ENCODE measurements at places on chromosomes 12 and 14.

- DNase-seq = peak; percentile 74
Observed at GRCh38 chr12:122203301-122204166, at the start of gene B3GNT4. TSS of gene B3GNT4 (plus strand) at chr12:122203709. CDS start at chr12:122204619, 910 bp downstream.

DNA sequence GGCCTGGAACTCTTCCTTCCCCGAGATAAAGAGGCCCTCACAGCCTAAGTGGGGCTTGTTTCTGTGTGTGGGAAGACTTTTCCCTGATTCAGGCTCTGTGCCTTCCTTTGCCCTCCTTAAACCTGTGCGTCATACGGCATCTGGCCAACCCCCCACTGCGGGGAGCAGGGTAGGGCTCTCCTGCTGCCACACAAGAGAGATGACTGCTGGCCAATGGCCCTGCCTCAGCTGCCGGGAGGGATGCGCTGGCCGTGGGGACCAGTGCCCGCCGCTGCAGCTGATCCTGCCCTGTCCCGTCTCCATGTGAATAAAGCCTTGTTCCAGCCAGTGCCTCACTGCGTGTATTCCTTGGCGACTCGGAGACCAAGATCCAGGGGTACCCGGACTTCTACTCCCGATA is 42.5 kb upstream of the BEGAIN start:
- DNase-seq = no peak

DNA sequence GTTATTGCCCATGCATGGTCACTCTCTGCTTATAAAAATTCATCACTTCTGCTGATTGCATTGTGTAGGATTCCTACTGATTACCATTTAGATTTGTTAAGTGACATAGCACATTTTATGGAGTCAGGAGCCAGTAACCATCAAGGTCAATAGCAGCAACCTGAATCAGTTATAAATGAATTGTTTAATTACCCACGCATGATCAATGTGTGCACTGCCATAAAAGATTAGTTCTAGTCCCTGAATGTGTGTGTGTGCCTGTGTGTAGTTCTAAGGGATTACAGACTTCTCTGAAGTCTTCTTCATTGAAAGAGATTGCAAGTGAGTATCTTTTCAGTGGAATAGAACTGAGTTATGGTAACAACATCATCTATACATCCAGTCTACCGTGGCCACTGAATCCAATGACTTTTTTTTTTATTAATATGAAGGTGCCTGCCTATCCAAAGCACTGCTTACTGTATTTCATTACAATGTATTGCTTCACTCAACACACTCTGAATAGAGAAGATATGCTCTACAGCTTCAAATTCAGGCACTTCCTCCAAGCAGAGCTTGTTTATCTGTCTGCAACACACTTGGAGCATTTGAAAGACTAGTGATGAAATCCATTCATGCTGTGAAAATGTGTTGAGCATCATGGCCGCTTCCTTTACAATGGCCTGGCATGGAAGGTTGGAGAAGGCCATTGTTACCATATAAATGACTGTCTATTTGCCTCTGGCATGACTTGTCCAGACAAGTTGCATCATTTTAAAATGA is 381.7 kb downstream of the DIO2 start:
- DNase-seq = no peak

DNA sequence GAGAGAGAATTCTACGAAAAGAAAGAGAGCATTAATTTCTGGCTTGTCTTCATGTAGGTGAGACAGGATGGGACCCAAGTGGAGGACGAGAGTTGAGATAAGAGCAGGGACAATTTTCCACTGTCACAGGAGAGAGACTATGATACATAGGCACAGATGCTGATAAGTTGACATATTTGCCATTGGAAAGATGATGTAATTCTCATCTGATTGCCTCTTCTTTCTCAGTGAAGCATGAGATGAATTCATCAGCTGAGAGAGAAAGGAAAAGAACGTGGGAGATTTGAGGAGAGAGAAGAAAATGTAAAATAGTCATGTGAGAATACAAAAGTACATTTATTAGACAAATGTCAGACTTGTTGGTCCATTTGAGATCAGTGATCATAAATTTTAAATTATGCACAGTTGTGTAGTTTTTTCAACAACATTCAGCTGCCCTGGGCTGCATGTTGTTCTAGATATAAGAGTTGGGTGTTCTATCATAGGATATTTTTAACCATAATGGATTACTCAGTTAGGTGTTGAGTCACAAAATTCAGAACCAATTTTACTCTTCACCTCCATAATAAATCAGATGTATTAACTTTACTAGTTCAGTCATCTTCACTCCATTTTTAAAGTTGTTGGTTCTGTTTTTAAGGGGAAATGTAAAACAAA is 222.9 kb downstream of the DPY19L2 start:
- DNase-seq = no peak

DNA sequence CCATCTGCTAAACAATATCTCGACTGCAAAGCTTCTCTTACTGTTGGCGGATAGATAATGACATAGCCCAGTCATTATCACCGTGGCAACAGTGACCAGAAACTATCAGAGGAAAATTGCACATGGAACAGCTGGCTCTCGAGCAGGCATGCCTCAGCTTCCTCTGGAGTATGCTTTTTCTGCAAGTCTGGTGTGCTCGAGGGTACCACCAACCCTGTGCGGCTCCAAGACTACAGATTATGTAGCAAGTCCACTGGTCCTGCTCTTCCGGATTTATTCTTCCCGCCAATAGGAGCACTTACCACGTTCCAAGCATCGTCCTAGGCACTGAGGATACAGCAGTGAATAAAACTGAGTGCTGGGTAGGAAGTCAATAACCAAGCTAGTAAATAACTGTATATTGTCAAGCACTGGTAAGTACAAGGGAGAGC is 1.4 kb upstream of the GLRX5 start:
- no peak for DNase-seq

- DNase-seq = no peak
Observed at GRCh38 chr14:75196064-75196463, 19.7 kb upstream of the TMED10 start.

GRCh38 chr12:102167821-102168604 is 29.6 kb downstream of the PMCH start:
- DNase-seq = peak; percentile 15

GRCh38 chr12:32587581-32588495 is 91.3 kb upstream of the DNM1L start:
- no peak for DNase-seq

GRCh38 chr12:28870839-28871440 is 278.1 kb upstream of the FAR2 start:
- DNase-seq = no peak

DNA sequence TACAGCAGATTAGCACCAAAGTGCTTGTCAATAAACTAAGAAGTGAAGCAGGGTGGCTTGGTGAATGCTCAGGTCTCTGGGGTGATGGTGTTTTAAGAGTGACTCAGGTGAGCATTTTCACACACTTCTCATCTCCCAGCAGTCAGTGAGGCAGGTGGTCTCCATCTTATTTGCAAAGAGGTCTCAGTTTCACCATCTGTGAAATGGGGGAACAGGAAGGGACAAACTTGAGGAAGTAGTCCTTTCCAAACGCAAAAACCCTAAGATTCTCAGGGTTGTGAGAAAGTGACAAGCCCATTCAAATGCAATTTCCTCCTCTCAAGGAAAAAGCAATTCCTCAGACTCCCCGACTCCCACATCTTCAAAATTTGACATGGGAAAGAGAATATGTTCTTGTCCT is 54.1 kb downstream of the CMKLR1 start:
- DNase-seq = no peak

- no peak for DNase-seq
Observed at GRCh38 chr12:93098077-93098476, 169.0 kb upstream of the EEA1 start.

GRCh38 chr14:24639905-24640304 is 5.9 kb upstream of the GZMB start:
- no peak for DNase-seq

GRCh38 chr14:102280376-102280962 is 24.5 kb downstream of the MOK start:
- no peak for DNase-seq

- no peak for DNase-seq
Observed at GRCh38 chr12:106527356-106527755, 55.4 kb upstream of the RFX4 start.

- DNase-seq = no peak
Observed at GRCh38 chr14:70742316-70742715, 67.0 kb downstream of the MAP3K9 start.

All from GM13977 (cell line).